ENCODE measurements at places on chromosomes 6 and 20. TPM values are rescaled to one million over a fixed set of nuclear protein-coding genes. Genes with fewer than 3 reads are reported as not detected.

OPN5 gene
- total RNA-seq, result not detected

SCGN gene
- total RNA-seq, result 0.23 TPM

BTNL2 gene
- not detected for total RNA-seq

OR2B6 gene
- total RNA-seq, result 0.25 TPM

LRRC1 gene
- 6.9 TPM for total RNA-seq

GPR6 gene
- not detected for total RNA-seq

SUMO4 gene
- total RNA-seq, result not detected

MUC21 gene
- not detected for total RNA-seq

BANF2 gene
- not detected for total RNA-seq

GGT7 gene
- total RNA-seq, result 8.1 TPM

ISM1 gene
- 0.44 TPM for total RNA-seq

NKX2-2 gene
- not detected for total RNA-seq

LAMA5 gene
- 352 TPM for total RNA-seq

LST1 gene
- total RNA-seq, result not detected
